Glomerular endothelial cell (primary cell): ENCODE measurements at places on chromosomes 11 and 22. TPM values are rescaled to one million over a fixed set of nuclear protein-coding genes. Genes with fewer than 3 reads are reported as not detected.
A peak's percentile ranks its signal among the peaks of the same experiment; 100 is the strongest.

GRCh38 chr11:125022551-125022950 is 40.6 kb upstream of the SLC37A2 start:
- DNase-seq = no peak

GRCh38 chr11:72788241-72788640 is 5.6 kb downstream of the STARD10 start:
- no peak for DNase-seq

Gene OR51E2
- total RNA-seq = 0.06 TPM in 1 of 2 replicates, not detected in the other

GRCh38 chr11:6431861-6432260 is 8.9 kb downstream of the HPX start:
- no peak for DNase-seq

DNA sequence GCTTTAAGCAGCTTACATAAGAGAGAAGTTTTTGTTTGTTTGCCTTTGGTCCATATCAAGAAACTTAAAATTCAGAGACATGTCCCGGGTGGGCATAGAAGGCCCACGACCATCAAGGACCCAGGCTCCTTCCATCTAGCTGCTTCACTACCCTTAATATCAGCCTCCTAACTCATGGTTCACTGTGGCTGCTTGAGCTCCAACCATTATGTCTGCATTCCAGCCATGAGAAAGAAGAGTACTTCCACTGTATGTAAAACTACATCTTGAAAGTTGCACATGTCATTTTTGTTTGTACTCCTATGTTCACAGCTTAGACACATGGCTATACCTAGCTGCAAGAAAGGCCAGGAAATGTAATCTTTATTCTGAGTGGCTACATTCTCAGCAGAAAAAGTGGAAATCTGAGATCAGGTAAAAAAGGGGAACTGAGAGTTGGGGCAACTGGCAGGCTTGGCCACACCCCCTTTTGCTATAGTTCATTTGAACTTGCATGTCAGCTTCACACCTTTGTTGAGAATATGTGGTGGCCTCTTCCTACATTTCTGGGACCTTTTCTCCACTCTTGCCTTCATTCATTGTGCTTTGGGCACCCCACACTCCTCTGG is 81.3 kb upstream of the TP53I11 start:
- no peak for DNase-seq

Gene SMTNL1
- not detected in 2 replicates for total RNA-seq

DNA sequence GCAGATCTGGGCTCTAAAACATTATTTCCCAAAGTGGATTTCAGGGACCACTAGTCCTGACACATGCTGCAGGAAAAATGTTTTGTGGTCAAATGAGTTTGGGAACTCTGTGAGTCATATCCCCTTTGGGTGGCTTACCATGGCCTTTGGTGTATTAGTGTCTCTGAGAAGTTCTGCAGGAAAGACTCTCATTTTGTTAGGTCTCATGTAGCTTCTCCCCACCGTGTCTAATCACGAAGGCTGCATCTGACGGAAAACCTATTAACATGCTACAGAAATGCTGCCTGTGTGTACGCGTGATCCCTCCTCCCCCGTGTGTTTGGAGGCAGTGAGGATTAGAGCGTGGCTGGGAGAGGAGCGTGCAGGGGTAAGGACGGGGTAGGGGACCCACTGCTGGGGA is 191.7 kb downstream of the ST3GAL4 start:
- DNase-seq = no peak

- DNase-seq = no peak
These were observed 31.6 kb downstream of the RBX1 start for GRCh38 chr22:40982482-40983385.

Gene SNX15
- 12.4 and 12.6 TPM in 2 replicates for total RNA-seq

Gene USP2
- 0.41 TPM in 1 of 2 replicates, not detected in the other for total RNA-seq

- DNase-seq = no peak
These were observed 90.2 kb upstream of the ALKBH3 start for GRCh38 chr11:43790444-43790794.

- DNase-seq = no peak
These were observed 20.8 kb downstream of the VPS37C start for GRCh38 chr11:61140416-61140815.

- DNase-seq = no peak
These were observed 7.5 kb upstream of the CASTOR1 start for GRCh38 chr22:30296833-30297232.

DNA sequence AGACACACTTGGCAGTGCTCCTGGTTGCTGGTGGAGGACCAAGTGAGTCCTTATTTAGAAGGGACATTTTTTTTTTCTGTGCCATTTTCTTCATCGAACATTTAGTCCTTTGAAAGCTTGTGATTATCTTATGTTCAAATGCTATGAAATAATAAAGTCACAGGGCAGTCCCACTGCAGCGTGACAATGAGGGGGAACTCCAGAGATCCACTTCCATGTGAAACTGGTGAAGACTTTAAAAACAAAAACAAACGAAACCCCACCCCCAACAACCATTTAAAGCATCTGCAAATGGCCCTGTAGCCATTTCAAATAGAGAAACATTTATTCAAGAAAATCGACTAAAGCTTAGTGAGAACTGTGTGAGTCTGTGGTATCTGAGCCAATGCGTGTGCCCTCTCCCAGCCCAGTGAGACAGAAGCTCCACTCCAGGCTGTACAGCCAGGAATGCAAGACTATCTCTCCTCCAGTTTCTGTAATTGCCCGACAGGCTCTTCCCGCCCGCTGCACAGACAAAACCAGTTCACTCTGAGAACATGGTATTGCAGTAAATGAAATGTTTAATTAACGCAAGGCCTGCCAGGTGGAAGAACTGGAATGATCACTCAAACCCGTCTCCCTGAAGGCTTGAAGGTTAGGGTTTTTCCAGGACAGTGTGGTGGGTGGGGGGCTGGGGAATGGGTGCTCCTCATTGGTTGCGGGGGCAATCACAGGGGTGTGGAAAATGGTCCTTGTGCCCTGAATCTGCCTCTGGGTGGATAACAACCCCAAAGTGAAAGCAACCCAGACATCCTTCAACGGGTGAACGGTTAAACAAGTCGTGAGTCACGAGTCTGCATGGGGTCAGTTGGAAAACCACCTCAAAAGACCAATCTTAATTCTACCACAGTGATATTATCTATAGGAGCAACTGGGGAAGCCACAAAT is 8.4 kb downstream of the KRTAP5-6 start:
- DNase-seq = no peak

Gene SMC1B
- not detected in 2 replicates for total RNA-seq

- peak; percentile 42 for DNase-seq
These were observed 13.2 kb upstream of the OR4C12 start for GRCh38 chr11:49995565-49995964.

DNA sequence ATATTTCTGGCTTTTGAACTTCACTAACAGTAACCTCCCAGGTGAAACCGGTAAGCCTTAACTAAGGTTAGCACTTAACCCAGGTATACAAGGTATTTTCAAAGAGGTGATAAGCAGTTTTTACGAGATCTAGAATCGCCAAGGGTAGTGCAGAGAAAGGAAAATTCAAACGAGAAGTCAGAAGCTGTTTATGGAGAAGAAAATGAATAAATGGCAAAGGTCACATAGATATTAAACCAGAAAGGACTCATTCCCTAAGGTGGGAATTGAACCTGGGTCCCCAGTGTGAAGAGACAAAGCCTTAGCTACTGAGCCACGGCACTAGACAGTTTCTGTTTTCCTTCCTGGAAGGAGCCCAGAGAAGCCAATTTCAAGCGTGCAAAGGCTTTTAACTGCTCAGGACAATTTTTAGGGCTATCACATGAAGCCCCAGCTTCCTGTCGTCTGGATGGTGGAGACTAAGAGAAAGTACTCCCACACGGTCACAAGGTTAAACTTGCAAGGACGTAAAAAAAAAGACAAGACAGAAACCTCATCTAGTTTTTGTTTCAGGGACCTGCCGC is 5.7 kb upstream of the C1QTNF6 start:
- no peak for DNase-seq

- no peak for DNase-seq
These were observed 24.2 kb downstream of the A4GALT start for GRCh38 chr22:42696331-42696967.

Gene HTR3A
- not detected in 2 replicates for total RNA-seq

Gene SLC36A4
- total RNA-seq = 11.6 and 13.1 TPM in 2 replicates
